ENCODE measurements at places on chromosomes 12 and 14. TPM values are rescaled to one million over a fixed set of nuclear protein-coding genes. Genes with fewer than 3 reads are reported as not detected.

- DNase-seq = no peak
Observed at GRCh38 chr12:96068636-96069035, 33.2 kb upstream of the LTA4H start.

GRCh38 chr12:104670439-104671408, 214.0 kb downstream of the CHST11 start:
- DNase-seq = peak; percentile 24

AMN gene
- 0.53 TPM for total RNA-seq

ATXN2 gene
- total RNA-seq = 44.2 TPM

STXBP6 gene
- total RNA-seq = not detected
